Stimulated activated CD8-positive, alpha-beta memory T cell treated with anti-CD3 and anti-CD28 coated beads, Interleukin-15, amount 100 ng/mL, for 24 hours (primary cell): ENCODE measurements at places on chromosomes 1 and 21.

DNA sequence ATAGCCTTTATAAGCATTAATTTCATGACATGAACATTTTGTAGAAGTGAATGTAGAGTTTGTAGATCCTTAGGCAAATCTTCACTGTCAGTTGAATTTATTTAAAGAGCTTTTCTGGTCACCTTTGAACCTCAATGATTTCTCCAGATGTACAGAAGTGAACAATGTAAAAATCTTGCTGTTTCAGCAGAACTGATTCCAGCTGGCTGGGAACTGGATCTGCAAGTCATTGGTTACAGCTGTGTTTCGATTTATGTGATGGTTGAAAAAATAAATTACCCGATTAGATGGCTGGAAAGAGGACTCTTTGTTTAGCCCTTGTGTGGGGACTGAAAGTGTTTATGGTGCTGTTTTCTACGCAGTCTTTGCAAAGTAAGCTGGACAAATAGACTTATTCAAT lies 849.8 kb downstream of the USP25 start:
- DNase-seq = no peak

GRCh38 chr1:26164861-26165842 lies 3.6 kb downstream of the C1orf232 start:
- DNase-seq = no peak

- no peak for DNase-seq
Measured at GRCh38 chr1:5342172-5342571, 650.1 kb downstream of the NPHP4 start.

DNA sequence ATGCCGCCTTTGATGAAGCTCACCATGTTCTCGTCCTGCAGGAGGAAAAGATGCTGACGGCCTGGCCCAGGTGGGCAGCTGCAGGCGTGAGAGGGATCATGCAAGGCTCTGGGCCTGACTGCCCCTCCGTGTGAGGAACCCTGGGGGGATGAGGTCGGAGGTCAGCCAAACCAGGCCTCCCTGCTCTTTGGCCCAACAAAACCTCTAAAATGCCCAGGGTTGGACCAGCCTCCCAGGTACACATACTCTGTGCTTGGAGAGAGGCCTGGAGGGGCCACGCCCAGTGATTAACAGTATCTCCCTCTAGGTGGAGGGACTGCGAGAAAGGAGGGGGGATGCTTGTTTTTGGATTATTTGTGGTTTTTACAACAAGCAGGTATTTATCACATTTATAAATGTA lies 21.1 kb downstream of the TTC39A start:
- DNase-seq = no peak

GRCh38 chr21:36022427-36023091 lies 37.8 kb downstream of the SETD4 start:
- DNase-seq = no peak

- DNase-seq = no peak
Measured at GRCh38 chr1:63276624-63277023, 45.7 kb upstream of the FOXD3 start.

DNA sequence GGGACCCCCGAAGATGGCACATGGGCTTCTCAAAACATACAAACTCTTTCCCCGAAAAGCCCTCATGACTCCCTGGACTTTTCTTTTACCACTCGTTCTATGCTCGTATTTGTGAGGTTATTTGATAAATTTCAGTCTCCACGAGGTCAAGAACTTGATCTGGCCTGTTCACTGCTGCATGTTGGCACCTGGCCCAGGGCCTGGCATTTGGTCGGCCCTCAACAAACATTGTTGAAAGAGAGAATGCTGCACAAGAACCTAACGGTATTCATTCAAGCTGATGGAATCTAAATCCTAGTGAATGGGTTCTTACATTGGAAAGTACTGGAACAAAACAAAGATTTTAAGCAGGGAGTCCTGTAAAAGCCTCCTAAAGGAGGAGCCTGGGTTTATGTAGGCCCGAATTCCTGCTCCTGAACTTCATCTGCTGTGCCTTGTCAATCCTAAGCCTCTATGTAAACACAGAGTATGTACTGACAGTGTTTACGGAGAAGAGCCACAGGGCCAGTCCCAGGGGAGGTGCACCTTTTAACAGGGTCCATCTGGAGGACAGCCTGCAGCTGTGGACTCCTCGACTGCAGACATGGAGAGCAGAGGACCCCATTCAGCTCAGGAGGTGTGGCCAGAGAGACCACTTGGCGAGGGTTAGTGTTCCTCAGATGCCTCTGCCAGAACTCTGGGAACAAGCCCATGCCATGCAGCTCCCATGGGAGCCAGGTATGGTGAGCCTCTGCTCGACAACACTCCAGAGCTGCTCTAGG lies 46.9 kb downstream of the L1TD1 start:
- DNase-seq = no peak

DNA sequence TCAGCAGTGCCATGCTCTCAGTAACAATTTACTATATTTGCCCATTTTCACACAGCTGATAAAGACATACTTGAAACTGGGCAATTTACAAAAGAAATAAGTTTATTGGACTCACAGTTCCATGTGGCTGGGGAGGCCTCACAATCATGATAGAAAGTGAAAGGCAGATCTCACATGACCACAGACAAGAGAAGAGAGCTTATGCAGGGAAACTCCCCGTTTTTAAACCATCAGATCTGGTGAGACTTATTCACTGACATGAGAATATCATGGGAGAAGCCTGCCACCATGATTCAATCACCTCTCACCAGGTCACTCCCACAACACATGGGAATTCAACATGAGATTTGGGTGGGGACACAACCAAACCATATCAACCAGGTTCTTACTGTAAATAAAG lies 112.1 kb upstream of the C1orf87 start:
- no peak for DNase-seq

- DNase-seq = no peak
Measured at GRCh38 chr1:208534599-208534897, 290.4 kb upstream of the PLXNA2 start.

DNA sequence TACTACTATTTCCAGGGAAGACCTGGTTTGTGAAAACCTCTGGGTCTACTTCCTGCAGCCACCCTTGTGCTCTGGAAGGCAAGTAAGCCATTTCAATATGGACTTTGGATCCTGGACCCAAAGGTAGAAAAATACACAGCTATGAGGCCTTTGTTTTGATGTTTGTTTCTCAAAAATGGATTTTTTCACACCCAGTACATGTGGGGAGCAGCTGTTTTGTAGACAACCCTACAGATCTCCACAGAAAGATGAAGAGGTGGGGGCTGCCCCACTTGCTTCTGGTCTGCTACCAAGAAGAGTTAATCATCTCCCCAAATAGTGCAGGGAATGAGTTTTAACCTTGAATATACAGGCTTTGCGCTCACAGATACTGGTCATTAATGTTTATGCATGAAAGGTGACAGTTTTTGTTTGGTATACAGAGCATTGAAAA lies 29.2 kb downstream of the ZNF281 start:
- no peak for DNase-seq

GRCh38 chr1:212613440-212614335 lies 5.1 kb downstream of the ATF3 start:
- DNase-seq = no peak

GRCh38 chr1:44650159-44650831 lies 24.0 kb downstream of the TMEM53 start:
- no peak for DNase-seq

DNA sequence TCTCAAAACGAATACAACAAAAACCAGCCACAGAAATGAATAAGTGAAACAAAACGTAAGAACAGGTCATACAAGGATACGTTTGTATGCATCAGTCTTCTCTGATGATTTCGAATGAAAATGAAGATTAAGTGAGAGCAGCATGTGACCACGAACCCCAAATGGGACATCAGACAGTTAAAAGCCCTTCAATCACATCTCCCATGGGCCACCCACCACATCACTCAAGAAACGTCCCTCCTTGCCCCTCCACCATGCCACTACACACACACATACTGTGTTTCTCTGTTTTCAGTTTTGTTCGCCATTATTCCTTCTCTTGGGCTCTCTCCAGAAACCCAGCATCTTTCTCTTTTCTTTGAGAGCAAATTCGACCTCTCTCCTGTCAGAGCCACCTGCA lies 355.6 kb upstream of the KAZN start:
- DNase-seq = no peak

GRCh38 chr1:200415789-200416593 lies 6.2 kb upstream of the ZNF281 start:
- no peak for DNase-seq

- DNase-seq = peak; percentile 26
Measured at GRCh38 chr1:231626535-231626950, at the start of gene DISC1. TSS of gene DISC1 (plus strand) at chr1:231626790. CDS start at chr1:231626868, 78 bp downstream.

GRCh38 chr1:115539736-115540135 lies 102.0 kb upstream of the VANGL1 start:
- DNase-seq = no peak

DNA sequence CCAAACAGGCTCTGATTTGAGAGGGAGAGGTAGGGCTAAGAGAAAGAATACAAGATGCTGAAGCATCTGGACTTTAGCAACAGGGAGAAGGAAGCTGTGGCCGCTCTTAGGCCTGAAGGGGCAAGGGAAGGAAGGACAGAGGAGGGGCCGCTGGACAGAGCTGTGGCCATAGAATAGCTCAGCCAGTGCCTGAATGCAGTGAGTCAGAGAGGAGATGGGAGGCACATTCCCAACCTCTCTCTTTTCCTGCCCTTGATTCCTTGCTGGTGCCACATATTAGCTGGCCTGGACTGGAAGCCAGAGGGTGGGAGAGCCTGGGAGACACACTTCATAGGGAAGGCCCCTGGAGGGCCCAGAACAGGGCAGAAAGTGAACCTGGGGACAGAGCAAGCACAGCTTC lies 83.4 kb upstream of the POU3F1 start:
- no peak for DNase-seq

DNA sequence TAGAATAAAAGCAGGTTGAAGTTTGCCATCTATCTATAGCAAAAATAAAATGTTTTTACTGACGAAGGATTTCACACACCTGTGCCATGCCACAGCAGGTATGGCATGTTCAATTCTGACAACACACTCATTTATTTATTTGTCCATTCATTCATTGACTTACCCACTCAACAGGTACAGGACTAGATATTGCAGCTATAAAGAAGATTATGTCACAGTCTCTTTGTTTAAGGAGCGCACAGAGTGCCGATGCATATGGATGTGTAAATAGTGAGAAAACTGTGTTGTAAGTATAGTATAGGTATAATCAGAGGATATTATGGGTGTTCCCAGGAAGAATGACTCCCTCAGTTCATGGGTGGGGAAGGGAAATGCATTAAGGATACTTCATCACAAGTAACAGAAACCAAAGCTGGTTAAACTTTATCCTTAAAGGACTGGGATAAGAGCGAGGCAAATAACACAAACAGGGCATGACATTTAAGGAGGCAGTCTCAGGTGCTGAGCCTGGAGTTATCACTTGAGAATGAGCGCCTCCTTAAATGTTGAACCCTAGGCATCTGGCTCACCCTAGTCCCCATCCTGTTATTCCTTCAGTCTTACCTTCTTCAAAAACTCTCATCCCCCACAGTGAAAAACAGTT lies 7.9 kb upstream of the ZRANB2 start:
- DNase-seq = no peak

DNA sequence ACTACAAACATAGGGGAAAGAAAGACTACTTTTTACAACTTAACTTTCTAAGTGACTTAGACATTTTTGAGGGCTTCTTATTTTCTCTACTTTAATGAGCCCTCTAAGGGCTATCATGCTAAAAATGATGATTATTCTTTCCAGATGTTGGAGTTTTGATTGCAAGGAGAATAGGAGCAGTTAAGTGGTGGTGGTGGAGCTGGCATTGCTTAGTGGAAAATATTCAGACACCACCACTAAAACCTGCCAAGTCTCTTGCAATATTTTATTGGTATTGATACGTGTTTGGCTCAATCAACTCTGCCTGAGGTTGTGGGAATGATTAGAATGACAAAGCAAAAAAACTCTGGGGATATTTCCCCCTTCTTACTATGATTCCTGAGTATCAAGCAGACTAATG lies 82.6 kb upstream of the PTGFR start:
- DNase-seq = no peak

DNA sequence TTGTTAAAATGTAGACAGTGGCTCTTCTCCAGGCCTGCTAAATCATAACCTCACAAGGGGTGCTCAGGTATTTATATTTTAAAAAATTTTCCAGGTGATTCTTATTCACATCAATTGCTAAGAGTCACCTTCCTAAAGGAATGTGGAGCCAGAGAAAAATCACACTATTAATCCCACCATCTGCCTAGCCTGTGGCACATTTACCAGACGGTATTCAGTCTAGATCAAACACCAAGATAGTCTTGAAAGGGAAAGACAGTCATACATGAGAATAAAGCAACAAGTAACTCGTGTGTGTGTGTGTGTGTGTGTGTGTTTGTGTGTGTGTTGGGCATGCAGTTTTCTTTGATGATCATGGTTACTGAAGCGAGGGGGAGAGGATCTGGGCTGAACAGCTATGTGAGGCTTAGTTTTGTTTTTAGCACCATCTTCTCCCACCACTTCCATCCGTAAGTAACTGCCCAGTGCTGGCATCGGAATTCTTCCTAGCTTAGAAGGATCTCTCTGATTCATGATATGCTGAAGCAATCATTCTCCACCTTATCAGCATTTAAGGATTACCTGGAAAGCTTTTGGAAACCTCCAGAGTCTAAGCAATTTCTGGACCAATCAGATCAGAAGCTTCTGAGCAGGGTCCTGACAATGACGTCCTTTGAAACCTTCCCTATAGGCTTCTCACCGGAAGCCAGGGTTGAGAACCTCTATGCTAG lies 2.4 kb upstream of the DPT start:
- DNase-seq = no peak

GRCh38 chr1:92743221-92743620 lies 41.7 kb downstream of the EVI5 start:
- DNase-seq = no peak

GRCh38 chr1:246008363-246008831 lies 498.7 kb downstream of the SMYD3 start:
- no peak for DNase-seq

DNA sequence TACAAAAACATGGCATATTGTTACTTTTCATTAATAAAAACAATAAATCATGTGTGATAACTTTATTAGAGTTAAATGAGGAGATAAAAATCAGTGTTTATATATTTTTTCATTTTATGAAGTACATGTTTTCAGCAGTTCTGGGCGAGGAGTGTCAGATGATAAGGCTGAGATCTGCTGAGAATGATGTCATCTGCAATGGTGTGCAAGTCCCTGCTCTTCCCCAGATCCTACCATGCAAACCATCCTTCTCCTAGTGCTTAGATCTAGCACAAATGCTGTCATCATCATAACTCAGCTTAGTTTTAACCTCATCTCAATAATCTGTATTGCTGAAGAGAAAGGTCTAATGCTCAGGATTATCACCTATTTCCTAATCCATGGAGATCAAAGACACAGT lies 214.4 kb upstream of the DAB1 start:
- no peak for DNase-seq

DNA sequence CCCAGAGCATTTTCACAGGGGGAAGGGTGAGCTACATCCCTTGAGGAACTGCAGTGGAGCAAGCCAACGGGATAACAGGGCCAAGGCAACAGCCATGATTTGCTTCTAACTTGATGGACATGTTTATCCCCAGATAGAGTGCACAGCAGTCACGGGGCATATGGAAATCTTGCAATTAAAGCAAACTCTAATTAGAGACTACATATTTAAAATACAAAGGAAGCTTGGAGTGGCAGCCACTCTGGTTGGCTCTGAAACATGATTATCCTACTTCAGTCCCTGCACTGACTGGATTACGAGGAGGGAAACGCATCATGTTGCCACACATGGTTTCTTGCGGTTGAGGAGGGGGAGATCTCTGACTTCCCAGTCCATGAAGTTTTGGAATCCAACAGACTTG lies 60.8 kb downstream of the BEND5 start:
- no peak for DNase-seq

- DNase-seq = no peak
Measured at GRCh38 chr1:211687462-211688215, 12.2 kb upstream of the NEK2 start.
